ENCODE measurements at places on chromosomes 11 and 22. TPM values are rescaled to one million over a fixed set of nuclear protein-coding genes. Genes with fewer than 3 reads are reported as not detected.

Gene FAM111A
- 51.8 TPM for total RNA-seq

Gene MMP10
- not detected for total RNA-seq

DNA sequence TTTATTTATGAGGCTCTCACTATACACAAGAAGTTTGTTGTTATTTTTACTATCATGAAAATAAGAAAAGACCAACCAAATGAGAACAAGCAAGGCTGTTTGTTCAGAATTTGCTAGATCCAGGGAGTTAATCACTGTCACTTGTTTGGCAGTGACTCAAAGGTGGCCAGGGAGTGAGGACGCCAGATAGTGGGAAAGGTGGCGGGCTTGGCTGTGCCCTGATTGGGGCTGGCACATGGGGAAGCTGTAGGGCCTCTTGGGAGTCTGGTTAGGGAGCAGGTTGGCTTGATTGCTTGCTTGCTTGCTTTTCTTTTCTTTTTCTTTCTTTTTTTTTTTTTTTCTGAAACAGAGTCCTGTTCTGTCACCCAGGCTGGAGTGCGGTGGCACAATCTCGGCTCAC is 53.1 kb upstream of the SLC22A12 start:
- DNase-seq, result no peak

DNA sequence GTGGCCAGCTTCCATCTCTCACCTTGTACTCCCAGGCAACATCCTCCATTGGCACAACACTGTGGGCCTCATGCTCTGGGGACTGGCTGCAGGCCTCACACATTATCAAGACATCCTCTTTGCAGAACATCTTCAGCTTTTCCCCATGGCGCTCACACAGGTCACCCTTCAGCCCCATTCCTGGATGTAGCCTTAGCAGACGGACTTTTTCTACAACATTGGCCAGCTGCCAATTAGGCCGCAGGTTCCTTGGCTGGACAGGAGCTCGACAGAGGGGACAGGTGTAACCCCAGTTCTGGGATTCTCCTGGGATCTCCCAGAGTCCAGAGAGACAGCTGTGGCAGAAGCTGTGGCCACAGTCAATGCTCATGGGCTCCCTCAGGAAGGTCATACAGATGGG is 3.0 kb downstream of the TRIM68 start:
- DNase-seq, result no peak

Gene B4GALNT4
- total RNA-seq, result 15.5 TPM

GRCh38 chr11:114499756-114500155 is 59.9 kb downstream of the NXPE1 start:
- DNase-seq, result no peak

DNA sequence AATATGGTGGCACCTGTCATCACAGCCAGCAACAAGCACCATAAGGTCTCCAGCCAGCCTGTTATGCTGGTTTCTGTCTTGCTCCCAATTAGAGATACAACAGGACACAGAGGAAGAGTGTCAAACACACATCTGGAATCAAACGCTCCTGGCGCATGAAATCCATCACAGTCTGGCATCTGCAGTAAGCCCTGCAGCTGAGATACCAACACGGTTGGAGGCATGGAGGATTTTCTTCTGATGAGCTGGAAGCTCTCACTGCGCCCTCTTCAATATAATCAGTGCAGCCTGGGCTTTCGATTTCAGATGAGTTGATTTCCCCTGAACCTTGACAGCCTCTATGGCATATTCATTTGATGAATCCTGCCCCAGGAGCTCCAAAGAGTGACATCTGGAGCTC is 27.8 kb upstream of the CARS1 start:
- no peak for DNase-seq

Gene HTR3A
- not detected for total RNA-seq

DNA sequence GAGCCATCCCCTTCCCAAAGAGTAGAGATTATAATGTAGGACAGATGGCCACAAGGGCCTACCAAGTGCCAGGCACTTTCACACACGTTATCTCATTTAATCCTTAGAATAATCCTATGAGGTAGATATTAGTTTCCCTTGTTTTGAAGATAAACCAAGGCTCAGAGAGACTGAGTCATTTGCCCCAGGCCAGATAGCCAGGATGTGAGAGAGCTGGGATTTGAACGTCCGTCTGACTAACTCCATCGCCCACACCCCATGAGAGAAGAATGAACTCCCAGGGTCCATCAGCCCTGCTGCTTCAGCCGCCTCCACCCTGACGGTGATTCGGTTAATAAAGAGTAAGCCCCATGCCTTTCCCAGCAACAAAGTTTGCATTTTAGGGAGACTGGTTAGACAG is 10.7 kb downstream of the PRG3 start:
- DNase-seq, result no peak

DNA sequence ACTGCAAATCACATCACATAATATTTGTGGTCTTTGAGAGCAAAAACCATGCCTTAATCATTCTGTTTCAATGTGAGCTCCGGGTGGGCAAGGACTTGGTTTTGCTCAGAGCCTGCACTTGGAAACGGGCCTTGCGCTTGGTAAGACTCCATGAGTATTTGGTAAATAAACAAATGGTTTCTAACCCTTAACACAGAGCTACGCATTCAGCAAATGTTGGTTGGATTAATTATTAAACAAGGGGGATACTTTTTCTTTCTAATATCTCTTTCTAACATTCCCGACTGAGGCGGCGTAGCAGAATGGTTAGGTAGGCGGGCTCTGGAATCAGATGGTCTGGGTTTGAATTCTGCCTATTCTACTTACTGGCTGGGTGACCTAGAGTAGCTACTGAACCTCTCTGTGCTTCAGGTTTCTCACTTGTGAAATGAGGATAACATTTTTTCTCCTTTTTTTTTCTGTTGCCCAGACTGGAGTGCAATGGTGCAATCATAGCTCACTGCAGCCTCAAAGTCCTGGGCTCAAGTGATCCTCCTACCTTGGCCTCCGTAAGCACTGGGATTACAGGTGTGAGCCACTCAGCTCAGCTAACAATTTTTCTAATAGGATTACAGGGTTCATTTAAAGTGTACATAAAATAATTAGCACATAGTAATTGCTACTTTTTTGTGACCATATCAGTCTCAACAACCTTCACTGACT is 3.4 kb upstream of the FAM83F start:
- DNase-seq, result no peak

GRCh38 chr11:24408202-24408601 is 88.7 kb upstream of the LUZP2 start:
- no peak for DNase-seq

DNA sequence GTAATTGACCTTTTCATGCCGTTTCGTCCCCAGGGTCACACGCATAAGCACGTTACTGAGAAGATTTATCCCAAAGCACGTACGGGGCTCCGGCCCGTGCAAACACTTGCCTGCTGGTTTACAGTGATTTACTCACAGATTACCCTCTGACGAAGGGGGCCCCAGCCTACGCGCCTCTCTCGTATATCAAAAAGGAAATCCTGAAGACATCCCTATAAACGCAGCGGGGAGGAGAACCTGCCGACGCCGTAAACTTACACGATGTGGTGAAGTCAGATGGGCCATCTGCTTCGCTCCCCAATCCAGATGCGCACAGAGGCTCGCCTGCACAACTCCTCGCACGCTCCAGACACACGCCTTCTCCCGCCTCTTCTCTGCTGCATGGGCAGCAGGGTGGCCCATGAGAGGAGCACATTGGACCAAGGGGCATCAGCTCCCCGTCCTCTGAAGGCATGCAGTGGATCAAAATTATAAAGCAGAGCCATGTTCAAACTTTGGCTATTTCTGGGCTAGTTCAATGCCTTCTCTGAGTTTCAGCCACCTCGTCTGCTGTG is 123.6 kb downstream of the MN1 start:
- no peak for DNase-seq

DNA sequence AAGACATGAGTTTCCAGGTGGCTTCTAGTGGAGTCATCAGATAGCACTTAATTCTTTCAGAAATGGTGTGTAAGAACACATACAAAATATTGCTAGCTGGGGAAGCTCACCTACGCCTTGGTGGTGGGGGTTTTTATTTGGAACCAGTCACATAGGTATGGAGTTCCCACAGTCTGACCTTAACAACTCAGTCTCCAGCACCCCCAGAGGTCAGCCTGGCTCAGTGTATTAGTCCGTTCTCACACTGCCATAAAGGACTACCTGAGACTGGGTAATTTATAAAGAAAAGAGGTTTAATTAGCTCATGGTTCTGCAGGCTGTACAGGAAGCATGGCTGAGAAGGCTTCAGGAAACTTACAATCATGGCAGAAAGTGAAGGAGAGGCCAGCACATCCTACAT is 317.5 kb upstream of the ZC3H12C start:
- no peak for DNase-seq

Gene MRGPRE
- total RNA-seq, result not detected

DNA sequence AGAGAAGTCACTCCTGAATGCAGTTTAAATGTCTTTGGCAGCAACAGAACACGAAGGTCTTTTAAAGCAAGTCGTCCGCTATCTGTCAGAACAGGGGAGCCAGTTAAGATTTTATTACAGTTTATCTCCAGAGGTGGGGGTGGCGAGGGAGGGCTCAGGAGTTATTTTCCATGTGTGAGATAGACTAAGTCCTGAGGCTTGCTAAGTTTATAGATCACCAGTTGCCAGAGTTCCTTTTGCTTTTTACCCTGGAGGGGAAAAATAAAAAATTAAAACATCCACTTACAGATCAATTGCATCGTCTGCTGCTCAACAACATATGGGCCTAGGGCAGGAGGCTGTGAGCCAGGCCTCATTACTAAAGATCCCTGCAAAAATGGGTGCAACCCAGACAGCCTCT is 90.7 kb downstream of the SNX19 start:
- no peak for DNase-seq

Gene OR10A2
- not detected for total RNA-seq

Gene KRTAP5-10
- not detected for total RNA-seq

Gene MPZL3
- total RNA-seq, result 9.1 TPM

GRCh38 chr11:12689029-12689755 is 15.0 kb downstream of the TEAD1 start:
- DNase-seq, result no peak

Gene LMNTD2
- total RNA-seq, result 1.7 TPM

DNA sequence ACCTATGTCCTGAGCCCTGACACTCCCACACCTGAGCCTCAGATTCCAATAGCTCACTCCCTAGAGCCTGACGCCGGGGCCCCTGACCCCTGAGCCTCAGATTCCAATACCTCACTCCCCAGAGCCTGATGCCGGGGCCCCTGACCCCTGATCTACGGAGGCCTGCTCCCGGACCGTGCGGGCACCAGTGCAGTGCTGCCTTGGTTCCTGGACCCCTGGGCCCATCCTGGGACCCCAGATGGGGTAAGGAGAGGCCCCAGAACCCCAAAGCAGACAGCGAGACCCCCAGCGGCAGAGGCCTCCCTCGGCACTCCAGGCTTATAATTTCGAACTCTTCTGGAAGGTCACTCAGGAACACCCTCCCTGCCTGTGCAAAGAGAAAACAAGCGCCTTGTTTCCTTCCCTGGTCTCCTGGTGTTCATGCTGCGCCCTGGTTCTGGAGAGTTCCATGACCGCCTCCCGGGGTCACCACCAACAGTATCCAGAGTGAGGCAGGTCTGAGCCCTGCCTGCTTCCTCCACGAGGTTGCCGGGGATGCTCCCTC is 7.5 kb downstream of the SUSD2 start:
- no peak for DNase-seq

DNA sequence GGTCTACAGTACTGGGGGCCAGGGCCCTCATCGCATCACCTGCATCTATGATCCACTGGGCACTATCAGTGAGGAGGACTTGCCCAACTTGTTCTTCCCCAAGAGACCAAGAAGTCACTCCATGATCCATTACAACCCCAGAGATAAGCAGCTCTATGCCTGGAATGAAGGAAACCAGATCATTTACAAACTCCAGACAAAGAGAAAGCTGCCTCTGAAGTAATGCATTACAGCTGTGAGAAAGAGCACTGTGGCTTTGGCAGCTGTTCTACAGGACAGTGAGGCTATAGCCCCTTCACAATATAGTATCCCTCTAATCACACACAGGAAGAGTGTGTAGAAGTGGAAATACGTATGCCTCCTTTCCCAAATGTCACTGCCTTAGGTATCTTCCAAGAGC is 3.8 kb upstream of the PPFIBP2 start:
- DNase-seq, result no peak

GRCh38 chr11:93256623-93257022 is 58.8 kb upstream of the SLC36A4 start:
- no peak for DNase-seq

- no peak for DNase-seq
Measured at GRCh38 chr11:127843483-127844396, 743.6 kb downstream of the ETS1 start.

DNA sequence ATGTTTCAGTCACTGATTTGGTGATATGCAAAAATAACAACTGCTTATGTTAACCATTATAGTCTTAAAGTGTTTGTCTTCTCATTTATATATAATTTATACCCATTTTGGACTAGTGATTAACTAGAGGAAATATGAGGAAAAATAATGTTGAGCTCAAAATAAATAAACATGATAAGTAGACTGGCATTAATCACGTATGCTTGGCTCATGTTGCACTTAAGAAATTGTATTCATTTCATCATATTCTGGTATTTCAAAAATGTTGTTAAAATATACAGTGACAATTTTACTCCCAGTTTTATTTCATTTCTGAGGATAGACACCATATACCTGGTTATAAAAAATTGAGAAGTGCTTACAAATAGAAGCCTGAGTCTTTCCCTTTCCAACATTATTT is 3.8 kb upstream of the OR10D3 start:
- DNase-seq, result no peak

DNA sequence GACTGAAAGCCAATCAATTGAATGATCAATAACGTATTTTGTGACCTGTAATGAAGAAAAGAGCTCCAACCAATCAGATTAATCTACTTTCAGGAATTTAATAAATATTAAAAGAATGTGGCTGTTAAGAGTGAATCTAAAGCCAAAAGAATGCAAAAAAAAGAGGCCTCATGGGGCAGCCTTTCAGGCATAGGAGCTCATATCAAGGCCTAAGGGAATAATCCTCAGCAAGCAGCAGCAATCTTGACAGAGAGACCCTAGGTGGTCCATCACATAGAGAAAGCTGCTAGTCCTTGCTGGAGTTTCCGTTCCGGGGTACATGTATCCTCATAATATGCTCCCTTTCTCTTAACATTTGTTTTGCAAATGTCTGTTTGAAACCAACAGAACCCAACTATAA is 313.1 kb upstream of the PITPNB start:
- DNase-seq, result no peak

DNA sequence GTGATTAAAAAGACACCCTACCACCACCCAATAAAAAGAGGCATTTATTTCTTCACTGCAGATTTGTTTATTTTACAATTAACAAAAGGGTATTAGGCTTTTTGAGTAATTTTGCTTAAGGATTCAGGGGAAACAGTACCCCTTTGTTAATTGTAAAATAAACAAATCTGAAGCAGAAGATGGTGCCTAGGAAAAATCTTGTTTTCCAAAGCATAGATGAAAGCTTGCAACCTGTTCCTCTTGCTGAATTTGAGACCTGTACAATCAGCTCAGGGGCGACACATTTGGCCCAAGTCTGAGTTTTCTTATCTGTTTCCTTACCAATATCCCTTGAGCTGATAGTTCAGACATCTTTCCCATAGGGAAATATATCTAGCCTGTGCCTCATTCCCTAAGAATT is 171.9 kb downstream of the GRIA4 start:
- no peak for DNase-seq

DNA sequence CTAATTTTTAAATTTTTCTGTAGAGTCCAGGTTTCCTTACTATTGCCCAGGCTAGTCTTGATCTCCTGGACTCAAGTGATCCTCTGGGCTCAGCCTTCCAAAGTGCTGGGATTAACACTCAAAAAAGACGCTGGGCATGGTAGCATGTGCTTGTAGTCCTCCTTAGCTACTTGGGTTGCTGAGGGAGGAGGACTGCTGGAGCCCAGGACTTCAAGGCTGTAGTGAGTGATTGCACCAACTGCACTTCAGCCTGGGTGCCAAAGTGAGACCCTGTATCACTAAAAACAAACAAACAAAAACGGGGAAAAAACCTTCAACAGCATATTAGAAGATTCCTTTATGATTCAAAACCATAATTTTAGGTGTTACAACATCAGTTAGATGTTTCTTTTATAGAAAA is 44.6 kb downstream of the RSF1 start:
- DNase-seq, result no peak

Gene ZPR1
- 19.4 TPM for total RNA-seq
